Daoy (cell line): ENCODE measurements at places on chromosomes 6 and 20. TPM values are rescaled to one million over a fixed set of nuclear protein-coding genes. Genes with fewer than 3 reads are reported as not detected.

The BPI gene
- 0.09 TPM in 1 of 2 replicates, not detected in the other for total RNA-seq

The EYS gene
- not detected in 2 replicates for total RNA-seq

The SPATA25 gene
- total RNA-seq = not detected in 2 replicates

The IL20RA gene
- total RNA-seq = 0.27 and 0.57 TPM in 2 replicates

The ZNF217 gene
- 6.8 and 9.7 TPM in 2 replicates for total RNA-seq

The SLC12A5 gene
- total RNA-seq = 0.54 TPM in 1 of 2 replicates, not detected in the other

The ULBP1 gene
- 1.2 and 1.6 TPM in 2 replicates for total RNA-seq

The LY6G6F gene
- total RNA-seq = not detected in 2 replicates

The PSORS1C2 gene
- not detected in 2 replicates for total RNA-seq

The RNF182 gene
- 4.7 and 8.7 TPM in 2 replicates for total RNA-seq

The STMND1 gene
- total RNA-seq = 0.29 and 0.33 TPM in 2 replicates

The WFDC10B gene
- not detected in 2 replicates for total RNA-seq

The ADAM33 gene
- total RNA-seq = not detected in 2 replicates

The TUBB1 gene
- not detected in 2 replicates for total RNA-seq

The PLN gene
- total RNA-seq = not detected in 2 replicates

The DEF6 gene
- 20.0 and 23.6 TPM in 2 replicates for total RNA-seq

The TFAP2D gene
- not detected in 2 replicates for total RNA-seq

The SGK2 gene
- 0.06 TPM in 1 of 2 replicates, not detected in the other for total RNA-seq

The TUBB gene
- total RNA-seq = 1,353 and 1,355 TPM in 2 replicates

The MYMX gene
- total RNA-seq = not detected in 2 replicates
